ENCODE measurements at places on chromosomes 4 and X.
A peak's percentile ranks its signal among the peaks of the same experiment; 100 is the strongest.

GRCh38 chr4:169059306-169060211 lies 49.5 kb upstream of the CBR4 start:
- no peak for DNase-seq

- no peak for DNase-seq
Observed at GRCh38 chr4:21815651-21816377, 132.8 kb downstream of the KCNIP4 start.

- no peak for DNase-seq
Observed at GRCh38 chr4:136017556-136017955, 1514.7 kb downstream of the PCDH18 start.

GRCh38 chr4:168587411-168588125 lies 90.7 kb downstream of the PALLD start:
- DNase-seq: no peak

GRCh38 chrX:8730812-8731558 lies 952 bp downstream of the ANOS1 start:
- DNase-seq: no peak

DNA sequence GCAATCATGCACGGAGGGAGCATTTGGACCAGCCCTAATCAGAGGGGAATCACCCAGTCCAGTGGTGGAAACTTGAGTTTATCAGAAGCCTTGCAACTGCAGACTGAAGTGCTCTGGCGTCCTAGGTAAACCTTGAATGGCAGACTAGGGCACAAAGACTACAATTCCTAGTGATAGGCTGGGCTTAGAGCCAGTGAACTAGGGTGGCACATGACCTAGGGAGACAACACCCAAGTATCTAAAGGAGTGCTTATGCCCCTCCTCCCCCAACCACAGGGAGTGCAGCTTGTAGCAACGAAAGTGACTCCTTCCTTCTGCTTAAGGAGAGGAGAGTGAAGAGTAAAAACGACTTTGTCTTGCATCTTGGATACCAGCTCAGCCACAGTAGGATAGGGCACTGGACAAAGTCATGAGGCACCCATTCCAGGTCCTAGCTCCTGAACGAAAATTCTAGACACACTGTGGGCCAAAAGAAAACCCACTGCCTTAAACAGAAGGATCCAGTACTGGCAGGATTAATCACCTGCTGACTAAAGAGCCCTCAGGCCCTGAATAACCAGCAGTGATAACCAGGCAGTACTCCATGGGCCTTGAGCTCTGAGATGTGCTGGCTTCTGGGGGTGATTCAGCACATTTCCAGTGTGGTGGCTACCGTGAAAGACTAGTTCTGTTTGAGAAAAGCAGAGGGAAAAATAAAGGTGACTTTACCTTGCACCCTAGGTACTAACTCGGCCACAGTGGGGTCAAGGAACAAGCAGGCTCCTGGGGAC lies 58.7 kb upstream of the STARD8 start:
- DNase-seq: no peak

- DNase-seq: peak; percentile 28
Observed at GRCh38 chr4:7744142-7744804, 195.4 kb downstream of the AFAP1 start.

- no peak for DNase-seq
Observed at GRCh38 chrX:2559124-2559523, 58.3 kb upstream of the DHRSX start.

GRCh38 chr4:71380788-71381187 lies 42.0 kb downstream of the SLC4A4 start:
- no peak for DNase-seq

- no peak for DNase-seq
Observed at GRCh38 chr4:1991596-1992434, 17.0 kb downstream of the NELFA start.

DNA sequence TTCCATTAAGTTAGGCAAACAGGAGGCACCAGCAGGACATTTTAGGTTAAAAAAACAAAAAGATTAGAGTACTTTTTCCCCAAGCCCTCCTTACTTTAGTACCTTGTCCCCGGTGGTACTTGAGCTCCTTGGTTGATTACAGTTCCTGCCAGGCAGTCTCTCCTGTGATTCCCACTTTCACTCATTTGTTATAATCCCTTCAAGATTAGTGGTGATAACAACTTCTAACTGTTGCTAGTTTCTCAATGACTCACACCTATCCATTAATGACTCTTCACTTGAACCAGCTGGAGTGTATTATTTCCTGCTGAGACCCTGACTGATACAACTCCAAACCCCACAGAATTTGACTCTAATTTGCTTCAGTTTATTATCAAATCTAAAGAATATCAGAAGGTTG lies 765.0 kb upstream of the DIAPH2 start:
- no peak for DNase-seq

- no peak for DNase-seq
Observed at GRCh38 chr4:40412866-40413795, 78.0 kb downstream of the CHRNA9 start.

DNA sequence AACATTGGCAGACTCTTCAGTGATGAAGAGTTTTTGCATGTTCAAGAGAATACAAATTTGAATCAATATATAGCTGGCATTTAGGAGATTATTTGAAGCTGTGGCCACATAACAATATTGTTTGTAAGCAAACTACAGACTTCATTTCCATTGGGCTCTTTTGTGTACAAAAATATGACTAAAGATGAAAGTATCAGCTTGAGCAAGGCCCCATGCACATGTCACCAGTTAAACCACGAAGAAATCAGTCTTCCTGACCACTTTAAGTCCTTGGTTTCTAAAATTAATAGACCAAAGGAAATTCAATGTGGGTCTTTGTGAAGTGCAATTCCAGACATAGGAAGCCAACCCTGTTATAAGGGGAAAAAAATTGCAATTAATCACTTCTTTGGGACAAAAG lies 1664.6 kb upstream of the ADGRL3 start:
- DNase-seq: no peak

- peak; percentile 34 for DNase-seq
Observed at GRCh38 chrX:49155243-49155899, 7.2 kb upstream of the MAGIX start.

DNA sequence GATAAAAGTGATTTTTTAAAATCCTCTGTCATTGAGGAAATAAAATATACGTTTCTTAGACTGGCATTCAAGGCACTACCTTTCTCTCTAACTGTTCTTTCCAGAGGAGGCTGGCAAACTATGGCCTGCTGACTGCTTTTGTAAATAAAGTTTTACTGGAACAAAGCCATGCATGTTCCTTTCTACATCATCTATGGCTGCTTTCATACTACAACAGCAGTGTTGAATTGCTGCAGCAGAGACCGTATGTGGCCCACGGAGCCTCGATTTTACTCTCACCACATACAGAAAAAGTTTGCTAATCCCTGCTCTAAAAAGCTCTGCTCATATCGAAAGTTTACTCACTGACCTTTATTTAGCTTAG lies 20.2 kb downstream of the SETD7 start:
- no peak for DNase-seq

DNA sequence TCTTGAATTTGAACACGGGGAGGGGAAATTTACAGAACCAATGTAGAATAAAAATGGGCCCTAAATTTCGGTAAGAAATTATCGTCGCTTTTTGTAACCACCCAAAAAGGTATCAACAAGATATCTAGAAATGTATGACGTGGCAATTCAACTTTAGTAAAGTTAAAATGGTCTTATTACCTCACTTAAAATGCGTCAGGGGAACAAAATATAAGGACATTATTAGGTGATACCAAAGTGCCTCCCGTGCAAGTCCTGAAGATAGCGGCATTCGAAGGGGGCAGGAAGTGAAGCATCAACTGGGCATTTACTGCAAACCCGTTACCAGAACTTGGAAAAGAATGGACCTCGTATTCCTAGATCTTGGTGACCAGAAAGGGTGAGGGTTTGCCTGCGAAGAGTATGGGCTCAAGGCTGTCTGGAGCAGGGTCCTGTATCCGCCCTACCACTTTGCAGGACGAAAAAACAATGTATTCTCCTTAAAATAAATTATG lies 980 bp downstream of the AP1S2 start:
- no peak for DNase-seq

- DNase-seq: no peak
Observed at GRCh38 chrX:12307961-12308360, 169.7 kb downstream of the FRMPD4 start.

DNA sequence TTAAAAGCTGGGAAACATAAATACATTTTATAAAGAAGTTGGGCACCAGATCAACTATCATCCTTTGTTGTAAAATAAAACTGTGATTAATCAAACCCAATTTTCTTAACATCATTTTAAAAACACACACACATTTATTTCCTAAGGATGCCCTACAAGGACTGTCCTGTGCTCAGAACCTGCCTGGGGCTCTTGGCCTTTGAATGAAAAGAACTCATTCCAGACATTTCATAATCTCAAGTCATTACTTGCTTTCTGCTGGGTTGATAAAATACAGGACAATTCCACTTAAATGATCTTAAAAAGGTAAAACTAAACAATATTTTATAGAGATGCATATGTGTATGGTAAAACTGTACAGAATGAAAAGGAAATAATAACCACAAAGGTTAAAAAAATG lies 2.8 kb downstream of the SH3D19 start:
- DNase-seq: no peak

DNA sequence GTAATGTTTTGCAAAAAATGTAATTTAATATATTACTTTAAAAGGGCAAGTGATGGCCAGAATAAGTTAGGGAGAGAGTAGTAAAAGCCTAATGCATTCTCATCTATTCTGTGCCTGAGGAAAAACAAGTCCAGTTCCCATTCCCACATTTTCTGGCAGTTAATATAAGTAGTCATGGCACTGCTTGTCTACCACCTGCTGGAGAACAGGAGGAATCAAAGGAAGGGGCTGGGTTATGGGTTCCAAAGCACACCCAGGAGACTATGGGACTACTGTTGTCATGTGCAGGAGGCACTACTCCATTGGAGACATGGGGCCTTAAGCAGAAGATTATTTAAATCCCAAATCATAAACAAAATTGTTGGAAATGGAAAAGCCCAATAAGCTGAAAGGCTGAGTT lies 2618.6 kb downstream of the ARAP2 start:
- no peak for DNase-seq

- DNase-seq: no peak
Observed at GRCh38 chr4:76634220-76634619, 199.2 kb downstream of the SHROOM3 start.

- DNase-seq: no peak
Observed at GRCh38 chr4:112982680-112983079, 66.8 kb upstream of the ANK2 start.

DNA sequence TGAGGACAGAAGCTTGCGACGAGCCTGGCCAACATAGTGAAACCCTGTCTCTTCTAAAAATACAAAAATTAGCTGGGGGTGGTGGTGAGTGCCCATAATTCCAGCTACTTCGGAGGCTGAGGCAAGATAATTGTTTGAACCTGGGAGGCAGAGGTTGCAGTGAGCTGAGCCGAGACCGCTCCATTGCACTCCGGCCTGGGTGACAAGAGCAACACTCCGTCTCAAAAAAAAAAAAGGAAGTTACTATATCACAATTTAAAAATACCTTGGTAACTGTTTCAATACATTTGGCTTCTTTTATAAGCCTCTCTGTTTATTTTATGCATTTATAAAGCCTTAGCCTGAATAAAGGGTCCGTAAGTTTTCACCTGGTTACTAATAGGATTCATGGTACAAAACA lies 46.6 kb upstream of the CHRNA9 start:
- no peak for DNase-seq

- DNase-seq: no peak
Observed at GRCh38 chr4:108219998-108220397, 51.3 kb upstream of the LEF1 start.

DNA sequence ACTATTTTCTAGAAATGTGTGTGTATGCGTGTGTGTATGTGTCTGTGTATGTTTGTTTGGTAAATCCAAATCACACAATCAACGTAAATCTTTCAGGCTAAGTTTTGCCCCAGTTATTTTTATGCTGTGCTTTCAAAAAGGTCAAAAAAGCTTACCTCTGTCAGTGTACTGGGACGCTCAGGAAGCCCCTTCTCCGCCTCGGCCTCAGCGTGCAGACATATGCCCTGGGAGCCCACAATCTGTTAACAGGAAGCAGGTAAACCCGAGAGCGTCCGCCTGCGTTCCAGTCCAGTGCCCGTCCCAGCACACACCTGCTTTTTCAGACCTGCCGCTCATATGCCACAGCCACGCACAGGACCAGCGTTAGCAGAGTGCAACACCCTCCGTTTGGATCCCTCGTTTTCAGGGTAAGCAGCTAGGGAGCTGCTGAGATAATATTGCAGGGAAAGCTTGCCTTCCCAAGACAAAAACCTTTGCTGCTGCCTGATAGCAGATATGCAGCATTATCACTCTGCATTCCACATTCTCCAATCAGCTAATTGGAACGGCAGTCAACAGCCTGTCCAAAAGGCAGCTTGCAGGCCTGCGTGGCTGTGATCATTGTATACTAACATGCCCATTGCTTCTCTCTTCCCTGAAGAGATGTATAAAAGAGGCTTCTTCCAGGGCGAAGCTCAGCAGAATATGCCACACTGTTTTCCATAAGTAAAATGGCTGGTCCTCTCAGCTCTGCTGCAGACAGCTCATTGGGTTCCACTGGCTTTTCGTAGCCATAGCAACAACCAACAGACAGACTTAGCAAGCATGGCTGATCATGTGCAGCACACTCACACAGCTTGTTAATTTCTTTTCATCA lies at the start of gene SORBS2:
Gene SORBS2 (minus strand): TSS at position 686 of the 856 bp plus-strand sequence. CDS start 121,623 bp downstream, outside the sequence.
- peak; percentile 76 for DNase-seq

DNA sequence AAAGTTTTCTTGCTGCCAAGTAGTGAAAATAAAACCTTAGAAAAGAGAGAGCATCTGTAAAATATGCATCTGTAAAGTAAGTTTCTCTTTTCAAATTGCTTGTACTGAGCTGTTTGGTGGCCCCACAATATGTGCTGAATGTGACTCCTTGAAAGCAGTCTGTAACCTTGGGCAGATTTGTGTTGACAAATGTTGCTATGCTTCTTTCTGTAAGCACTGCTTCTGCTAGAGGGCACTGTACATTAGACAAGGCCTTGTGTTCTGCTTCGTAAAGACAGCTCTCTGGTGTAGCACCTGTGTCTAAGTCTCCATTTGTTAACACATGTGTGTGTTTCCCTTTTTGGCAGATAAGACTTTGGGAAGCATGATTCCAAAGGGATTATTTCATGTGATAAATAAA lies 56.6 kb upstream of the NRK start:
- DNase-seq: no peak

- DNase-seq: no peak
Observed at GRCh38 chrX:25048178-25048577, 32.4 kb upstream of the ARX start.

- DNase-seq: no peak
Observed at GRCh38 chr4:142379277-142380051, 466.6 kb downstream of the INPP4B start.

DNA sequence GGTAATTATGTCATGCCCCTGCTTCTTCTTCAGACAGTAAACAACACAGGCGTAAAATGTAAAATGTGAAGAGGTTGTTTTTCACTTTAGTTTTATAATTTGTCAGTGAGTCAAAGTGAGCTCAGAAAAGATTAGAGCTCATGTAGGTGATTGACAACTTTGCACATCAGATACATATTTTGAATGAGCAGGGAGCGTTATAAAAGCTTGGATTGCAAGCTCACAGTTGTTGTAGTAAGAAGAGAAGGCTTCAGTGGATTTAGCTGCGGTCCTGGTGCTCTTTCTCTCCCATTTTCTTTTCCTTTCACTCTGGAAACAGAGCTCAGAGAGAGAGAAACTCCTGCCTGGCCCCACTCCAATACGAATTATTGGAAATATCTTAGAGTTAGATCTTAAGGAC lies 26.4 kb downstream of the MTMR1 start:
- DNase-seq: no peak

- DNase-seq: no peak
Observed at GRCh38 chrX:101693476-101693875, 33.8 kb upstream of the ARMCX2 start.

GRCh38 chr4:6658597-6659075 lies 18.2 kb downstream of the MRFAP1 start:
- no peak for DNase-seq

- no peak for DNase-seq
Observed at GRCh38 chr4:70818173-70818855, 21.4 kb downstream of the GRSF1 start.

Measured in putamen (tissue), 1 donor.